ENCODE measurements at places on chromosomes 2 and 18.

DNA sequence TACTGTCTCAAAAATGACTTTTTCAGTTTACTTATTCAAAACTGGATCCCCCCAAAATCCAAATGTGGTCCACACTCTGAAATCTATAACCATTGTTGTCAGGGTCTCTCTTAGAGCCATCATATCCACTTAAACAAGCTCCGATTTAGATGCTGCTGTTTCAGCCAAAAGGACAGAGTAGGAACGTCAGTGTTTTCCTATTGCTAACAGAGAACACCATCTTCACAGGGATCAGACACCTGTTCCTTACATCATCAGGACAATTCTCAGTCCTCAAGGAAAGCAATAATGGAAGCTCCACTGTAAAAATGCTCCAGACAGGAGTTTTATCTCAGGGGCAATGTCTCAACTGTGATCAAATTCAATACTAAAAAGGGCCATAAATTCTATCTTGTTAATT is 155.4 kb downstream of the STK39 start:
- no peak for DNase-seq

DNA sequence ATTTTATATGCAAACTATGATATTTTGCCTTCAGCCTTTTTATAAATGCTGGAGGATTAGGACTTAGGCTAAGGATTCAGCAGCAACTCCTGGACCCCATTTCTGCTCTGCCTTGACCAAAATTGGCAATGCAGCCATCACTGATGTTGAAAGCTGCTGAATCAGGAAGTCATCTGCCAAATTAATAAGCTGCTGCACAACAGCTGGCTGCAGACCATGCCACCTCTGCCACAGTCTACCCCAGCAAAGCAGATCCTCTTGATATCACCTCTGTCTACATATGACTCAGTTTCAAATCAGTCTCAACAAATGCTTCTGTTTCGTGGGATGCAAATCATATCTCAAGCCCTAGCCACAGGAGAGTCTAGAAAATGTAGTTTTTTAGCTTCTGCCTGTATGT is 7.1 kb upstream of the SOS1 start:
- no peak for DNase-seq

DNA sequence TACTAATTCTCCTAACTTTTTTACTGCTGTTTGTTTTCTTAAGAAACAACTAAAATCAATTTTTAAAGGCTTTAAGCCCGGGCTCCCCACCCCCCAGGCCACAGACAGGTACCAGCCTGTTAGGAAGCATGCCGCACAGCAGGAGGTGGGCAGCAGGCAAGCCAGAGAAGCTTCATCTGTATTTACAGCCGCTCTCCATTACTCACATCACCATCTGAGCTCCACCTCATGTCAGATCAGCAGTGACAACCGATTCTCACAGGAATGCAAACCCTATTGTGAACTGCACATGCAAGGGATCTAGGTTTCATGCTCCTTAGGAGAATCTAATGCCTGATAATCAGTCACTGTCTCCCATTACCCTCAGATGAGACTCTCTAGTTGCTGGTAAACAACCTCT is 517.0 kb downstream of the NRXN1 start:
- DNase-seq: no peak

DNA sequence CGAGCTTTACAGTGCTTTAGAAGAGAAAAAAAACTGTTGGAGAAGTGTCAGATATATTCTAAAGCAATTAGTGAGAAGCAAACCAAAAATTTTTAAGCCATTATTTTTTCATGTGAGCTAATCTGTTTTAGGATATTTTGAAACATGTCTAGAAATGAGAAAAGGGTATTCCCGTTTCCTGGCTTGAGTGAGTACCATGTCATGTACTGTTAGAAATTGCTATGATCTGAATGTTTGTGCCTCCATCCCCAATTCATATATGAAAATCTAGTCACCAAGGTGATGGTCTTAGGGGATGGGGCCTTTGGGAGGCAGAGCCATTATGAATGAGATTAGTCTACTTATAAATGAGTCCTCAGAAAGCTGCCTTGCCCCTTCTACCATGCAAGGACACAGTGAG is 493.3 kb upstream of the GCFC2 start:
- no peak for DNase-seq

DNA sequence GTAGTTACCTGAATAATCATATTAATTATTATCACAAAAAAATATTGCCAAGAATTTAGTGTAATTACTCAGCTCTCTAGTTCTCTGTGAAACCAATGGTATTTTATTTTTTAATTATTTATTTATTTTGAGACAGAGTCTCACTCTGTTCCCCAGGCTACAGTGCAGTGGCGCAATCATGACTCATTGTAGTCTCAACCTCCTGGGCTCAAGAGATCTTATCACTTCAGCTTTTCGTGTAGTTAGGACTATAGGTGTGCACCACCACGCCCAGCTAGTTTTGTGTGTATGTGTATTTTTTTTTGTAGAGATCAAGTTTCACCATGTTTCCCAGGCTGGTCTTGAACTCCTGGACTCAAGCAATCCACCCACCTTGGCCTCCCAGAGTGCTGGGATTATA is 440.4 kb upstream of the CDH20 start:
- peak; percentile 64 for DNase-seq

GRCh38 chr2:12168791-12169388 is 422.5 kb downstream of the LPIN1 start:
- peak; percentile 65 for DNase-seq

DNA sequence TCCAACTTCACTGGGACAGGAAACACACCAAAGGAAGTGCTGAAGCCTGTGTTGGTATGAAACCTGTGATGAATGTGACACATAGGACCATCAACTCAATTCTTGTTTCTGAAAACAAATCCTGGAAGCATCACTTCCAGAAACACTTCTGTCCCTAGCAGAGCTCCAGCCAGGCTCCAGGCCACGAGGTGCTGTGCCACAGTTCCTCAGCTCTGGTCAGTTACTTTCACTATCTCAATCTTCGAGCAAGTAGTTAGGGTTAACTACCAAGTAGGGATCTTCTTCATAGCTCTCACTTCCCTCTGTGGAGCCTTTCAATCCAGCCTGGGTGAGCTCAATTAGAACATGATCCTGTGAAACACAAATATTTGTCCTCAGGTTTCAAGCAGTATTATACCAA is 3.6 kb upstream of the LCT start:
- DNase-seq: no peak

DNA sequence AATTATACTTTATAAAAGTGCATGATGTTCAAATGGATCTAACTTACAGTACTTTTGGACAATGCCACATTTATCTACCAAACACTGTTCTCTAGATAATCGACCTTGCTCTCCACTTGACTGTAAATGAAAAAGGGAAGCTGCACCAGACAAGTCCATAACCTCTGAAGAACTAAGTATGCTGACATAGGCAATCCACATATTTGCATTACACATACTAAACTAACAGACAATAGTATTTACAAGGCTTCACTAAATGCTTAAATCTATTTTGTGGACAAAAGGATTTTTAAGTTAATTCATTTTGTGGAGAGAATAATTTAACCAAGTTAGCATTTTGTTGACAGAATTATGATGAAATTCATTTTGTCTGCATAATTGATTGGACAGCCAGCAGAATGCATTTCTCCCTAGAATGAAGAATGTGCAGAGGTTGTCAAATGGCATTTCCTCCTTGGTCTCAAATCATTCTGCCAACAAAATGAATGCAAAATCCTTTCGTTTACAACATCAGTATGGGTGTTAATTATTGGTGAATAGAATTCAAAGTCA is 520.9 kb downstream of the CPS1 start:
- DNase-seq: no peak

- DNase-seq: no peak
These were observed 21.3 kb upstream of the SPP2 start for GRCh38 chr2:234029150-234029733.

- no peak for DNase-seq
These were observed 395.5 kb downstream of the ALK start for GRCh38 chr2:29525921-29526320.

- no peak for DNase-seq
These were observed 9.4 kb downstream of the ODC1 start for GRCh38 chr2:10438688-10439087.

DNA sequence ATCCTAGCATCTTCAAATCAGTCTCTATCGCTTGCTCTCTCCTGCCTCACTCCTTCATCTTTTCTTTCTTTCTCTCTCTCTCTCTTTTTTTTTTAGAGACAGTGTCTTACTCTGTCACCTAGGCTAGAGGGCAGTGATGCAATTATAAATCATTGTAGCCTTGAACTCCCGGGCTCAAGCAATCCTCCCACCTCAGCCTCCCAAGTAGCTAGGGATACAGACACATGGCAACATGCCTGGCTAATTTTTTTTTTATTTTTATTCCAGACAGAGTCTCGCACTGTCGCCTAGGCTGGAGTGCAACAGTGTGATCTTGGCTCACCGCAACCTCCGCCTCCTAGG is 10.6 kb upstream of the SLC66A3 start:
- no peak for DNase-seq
